ENCODE measurements at places on chromosomes 7 and 10.

GRCh38 chr10:70659306-70659705 is 13.0 kb upstream of the ADAMTS14 start:
- no peak for DNase-seq

GRCh38 chr10:60578217-60578616 is 188.5 kb upstream of the ANK3 start:
- no peak for DNase-seq

GRCh38 chr7:28072876-28073514 is 107.6 kb downstream of the JAZF1 start:
- DNase-seq, result no peak

- DNase-seq, result no peak
Measured at GRCh38 chr10:63137306-63137705, 4.2 kb downstream of the NRBF2 start.

DNA sequence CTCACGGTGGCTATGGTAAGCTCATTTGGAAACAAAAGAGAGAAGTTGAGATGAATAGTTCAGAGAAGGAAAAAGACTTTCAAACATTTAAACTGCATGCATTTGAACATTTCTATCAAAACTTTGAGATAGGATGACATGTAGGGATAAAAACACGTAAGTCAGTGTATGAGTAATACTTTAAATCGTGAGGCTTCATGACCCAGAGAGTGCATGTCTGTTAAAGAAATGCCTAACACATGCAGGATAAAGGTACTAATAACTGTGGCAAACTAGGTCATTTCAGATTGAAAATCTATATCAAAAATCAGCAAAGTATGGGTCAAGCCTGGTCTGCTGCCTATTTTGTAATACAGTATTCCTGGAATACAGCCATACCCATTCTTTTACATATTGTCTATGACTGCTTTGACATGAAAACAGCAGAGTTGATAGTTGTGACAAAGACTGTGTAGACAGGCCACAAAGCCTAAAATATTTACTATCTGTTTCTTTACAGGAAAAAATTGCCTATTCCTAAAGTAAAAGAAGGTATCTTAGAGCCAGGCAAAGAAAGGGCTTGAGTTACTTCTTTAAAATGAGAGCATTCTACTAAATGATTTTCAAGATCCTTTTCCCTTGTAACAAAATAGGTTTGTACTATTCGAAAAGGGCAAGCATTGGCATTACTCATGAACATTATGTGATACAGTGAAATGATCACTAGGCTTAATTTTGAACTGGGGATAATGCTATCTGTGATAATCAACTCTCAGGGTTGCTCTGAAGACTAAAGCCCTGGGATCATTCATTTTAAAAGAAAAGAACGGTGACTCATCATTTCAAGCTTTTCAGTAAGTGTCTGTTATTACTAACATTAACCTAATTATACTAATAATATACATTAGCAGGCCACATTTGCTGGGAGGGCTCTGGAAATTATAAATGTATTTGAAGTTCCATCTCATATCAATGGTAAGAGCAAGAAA is 185.9 kb downstream of the CRPPA start:
- DNase-seq, result no peak

- DNase-seq, result no peak
Measured at GRCh38 chr7:122520971-122521555, 177.9 kb downstream of the RNF133 start.

DNA sequence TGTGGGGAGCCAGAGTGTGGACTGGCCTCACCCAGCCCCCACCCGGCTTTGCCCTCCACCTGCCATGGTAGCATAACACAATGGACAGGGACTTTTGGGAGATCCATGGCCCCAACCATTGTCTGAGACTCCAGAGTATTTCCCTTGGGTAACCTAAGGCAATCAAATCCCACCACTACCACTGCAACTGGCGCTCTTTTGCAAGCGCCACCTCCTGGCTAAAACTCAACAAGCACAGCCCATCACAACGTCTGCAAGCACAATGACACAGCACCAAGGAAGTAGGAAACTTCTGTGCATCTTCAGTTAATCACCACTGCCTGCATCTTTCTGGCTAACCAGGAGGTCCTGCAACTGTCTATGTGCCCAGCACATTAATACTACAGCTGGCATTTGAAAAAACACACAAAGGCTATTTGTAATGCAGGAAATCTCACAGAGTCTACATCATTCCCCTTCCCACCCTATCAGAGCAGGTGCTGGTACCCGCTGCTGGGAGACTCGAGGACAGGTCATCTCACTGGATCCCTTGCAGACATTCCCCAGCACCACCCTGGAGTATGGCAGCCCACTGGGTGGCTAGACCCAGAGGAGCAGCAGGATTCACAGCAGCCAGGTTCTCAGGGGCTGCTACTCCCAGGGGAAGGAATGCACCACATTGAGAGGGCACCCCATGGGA is 27.7 kb downstream of the ANKRD26 start:
- no peak for DNase-seq

DNA sequence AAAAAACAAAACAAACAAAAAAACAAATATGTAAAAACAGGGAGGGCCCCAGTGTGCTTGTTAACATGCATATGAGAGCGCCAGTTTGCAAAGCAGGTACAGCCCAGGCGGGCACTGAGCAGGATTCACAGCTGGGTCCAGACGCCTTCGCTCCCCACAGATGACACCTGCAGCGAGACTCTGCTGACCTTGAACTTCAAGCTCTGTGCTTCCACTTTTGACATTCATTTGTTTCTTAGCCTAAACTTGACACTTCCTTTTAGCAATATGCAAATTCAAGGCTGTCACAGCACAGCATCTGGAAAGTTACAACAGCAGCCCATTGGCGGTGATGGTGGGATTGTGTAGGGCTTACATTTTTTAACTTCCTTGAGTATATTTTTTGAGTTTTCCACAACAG is 88.8 kb upstream of the TNS3 start:
- peak; percentile 9 for DNase-seq

DNA sequence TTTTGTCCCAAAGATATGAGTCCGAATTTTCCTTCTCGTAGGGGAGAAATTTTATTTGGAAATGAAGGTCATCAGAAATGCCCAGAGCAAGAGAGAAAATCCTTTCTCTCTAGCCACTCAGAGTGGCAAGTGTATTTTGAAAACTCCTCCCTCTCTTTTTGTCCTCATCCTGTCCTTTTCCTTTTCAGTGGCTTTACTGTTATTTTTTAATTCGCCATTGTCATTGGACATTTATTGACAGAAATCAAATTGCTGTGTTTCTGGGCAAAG is 39.6 kb downstream of the TET1 start:
- DNase-seq, result no peak

- no peak for DNase-seq
Measured at GRCh38 chr7:85749696-85750453, 563.0 kb upstream of the SEMA3D start.

GRCh38 chr10:111295788-111296187 is 219.0 kb downstream of the ADRA2A start:
- no peak for DNase-seq

DNA sequence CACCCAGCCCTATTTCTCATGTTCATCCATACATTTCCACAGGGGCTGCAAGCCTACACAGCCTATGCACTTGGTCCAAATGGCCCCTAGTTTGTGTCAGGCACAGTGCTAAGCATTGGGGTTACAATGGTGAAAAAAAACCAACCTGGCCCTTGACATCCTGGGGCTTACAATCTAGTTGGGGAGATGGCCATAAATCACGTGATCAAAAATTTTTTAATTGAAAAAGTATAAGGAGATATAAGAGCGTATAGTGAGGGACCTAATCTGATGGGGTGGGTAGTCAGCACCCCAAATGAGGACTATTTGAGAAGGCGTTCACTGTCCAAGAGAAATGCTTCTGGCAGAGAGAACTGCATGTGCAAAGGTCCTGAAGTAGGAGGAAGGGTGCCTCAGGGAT is 5.6 kb upstream of the MTPAP start:
- no peak for DNase-seq

DNA sequence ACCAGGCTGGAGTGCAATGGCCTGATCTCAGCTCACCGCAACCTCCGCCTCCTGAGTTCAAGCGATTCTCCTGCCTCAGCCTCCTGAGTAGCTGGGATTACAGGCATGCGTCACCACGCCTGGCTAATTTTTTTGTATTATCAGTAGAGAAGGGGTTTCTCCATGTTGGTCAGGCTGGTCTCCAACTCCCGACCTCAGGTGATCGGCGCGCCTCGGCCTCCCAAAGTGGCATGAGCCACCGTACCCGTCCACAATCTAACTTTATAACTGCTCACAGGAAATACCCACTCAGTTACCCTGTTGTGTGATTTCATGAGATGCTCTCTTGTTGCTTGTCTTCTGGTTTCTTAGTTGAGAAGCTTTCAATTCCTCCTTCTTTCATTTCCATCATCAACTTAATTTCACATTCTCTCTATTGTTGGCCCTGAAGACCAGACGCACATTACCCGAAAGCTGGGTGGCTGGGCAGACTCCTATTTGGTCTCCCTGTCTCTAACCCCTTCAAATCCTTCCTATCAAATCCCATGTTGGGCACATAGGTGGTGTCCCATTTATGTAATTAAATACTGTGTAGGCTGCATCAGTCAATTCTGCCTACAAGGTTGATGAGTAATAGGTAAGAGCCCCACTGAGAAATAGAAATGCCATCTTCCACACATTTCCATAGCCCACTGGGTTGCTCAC is 1.1 kb upstream of the GSTO2 start:
- peak; percentile 51 for DNase-seq

- no peak for DNase-seq
Measured at GRCh38 chr10:122120008-122120744, 131.2 kb downstream of the TACC2 start.

DNA sequence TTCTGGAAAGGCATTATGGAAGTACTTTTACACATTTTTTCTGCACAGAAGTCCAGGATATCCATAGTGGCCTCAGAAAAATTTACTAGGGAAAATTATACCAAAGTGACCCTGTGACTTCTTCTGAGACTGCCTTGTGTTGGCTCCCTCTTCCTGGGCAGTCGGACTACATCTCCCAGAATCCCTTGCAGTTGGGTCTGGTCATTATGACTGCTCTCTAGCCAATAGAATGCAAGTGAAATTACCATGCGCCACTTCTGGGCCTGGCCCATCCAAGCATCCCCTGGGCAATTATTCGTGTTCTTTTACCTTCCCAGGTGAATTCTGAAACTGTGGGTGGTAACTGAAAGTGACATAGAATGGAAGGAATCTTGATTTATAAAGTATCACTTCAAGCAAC is 430.9 kb downstream of the ACTR3B start:
- DNase-seq, result no peak

- DNase-seq, result no peak
Measured at GRCh38 chr7:101832205-101832631, 14.8 kb downstream of the CUX1 start.

- DNase-seq, result no peak
Measured at GRCh38 chr7:150826061-150826849, 25.7 kb downstream of the TMEM176A start.

- DNase-seq, result no peak
Measured at GRCh38 chr10:133481086-133481643, 27.4 kb downstream of the SCART1 start.

DNA sequence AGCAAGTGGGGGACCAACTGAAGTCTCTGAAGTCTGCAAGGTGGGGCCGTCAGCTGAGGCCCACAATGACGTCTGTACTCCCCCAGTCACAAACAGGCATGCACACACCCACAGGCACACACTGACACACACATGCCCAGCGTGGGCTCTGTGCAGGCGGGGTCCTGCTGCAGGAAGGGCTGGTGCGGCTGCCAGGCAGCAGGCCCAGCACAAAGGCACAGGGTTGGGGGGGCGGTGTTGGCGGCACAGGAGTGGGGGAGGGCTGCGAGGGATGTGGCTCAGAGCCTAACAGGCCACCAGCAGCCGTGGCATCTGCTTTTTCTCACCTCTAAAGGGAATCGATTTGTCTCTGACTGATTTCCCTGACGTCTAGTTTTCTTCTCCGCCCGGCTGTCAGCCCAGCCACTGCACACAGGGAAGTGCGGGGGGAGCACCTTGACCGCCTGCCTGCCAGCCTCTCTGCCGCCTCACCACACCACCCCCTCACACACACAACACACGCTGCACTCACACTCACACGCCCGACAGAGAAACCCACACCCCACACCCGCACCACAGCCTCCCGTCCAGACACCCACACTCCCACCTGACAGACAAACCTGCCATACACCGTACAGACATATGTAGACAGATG is 43.5 kb upstream of the ZMIZ1 start:
- peak; percentile 56 for DNase-seq

- no peak for DNase-seq
Measured at GRCh38 chr10:28250782-28251181, 52.1 kb downstream of the MPP7 start.

DNA sequence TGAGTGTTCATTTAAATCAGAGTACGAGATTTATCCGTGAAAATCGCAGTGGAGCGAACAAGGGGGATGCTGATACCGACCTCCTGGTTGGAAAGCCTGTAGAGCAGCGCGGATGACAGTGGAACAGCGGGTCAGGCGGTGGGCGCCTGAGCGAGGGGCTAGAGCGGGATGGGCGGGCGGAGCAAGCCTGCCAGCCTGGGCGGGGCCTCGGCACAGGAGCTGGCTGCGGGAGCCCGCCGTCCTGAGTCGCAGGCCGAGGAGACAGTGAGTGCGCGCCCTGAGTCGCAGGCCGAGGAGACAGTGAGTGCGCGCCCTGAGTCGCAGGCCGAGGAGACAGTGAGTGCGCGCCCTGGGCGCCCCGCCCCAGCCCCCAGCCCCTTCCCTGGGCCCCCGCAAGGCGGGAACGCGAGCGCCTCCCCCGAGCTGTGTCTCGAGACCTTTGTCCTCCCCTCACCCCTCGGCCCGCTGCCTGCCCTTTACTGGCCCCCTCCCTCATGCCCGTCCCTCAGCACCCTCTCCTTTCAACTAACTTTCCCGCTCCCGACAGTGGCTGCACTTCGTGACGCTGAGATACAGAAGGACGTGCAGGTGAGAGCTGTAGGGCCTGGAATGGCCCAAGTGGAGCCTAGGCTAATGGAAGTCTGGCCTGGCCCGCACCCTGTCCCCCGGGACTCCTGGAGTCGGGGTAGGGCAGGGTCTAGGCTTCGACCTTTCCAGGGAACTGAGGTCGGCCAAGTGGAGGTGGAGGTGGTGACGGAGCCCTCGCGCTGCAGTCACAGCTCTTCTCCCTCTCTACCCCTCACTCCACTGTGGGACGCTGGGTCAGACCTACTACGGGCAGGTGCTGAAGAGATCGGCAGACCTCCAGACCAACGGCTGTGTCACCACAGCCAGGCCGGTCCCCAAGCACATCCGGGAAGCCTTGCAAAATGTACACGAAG is at the start of gene AS3MT:
TSS of gene AS3MT (plus strand) at position 213 of the 941 bp plus-strand sequence. CDS start at position 336, 123 bp downstream.
- DNase-seq, result peak; percentile 38

DNA sequence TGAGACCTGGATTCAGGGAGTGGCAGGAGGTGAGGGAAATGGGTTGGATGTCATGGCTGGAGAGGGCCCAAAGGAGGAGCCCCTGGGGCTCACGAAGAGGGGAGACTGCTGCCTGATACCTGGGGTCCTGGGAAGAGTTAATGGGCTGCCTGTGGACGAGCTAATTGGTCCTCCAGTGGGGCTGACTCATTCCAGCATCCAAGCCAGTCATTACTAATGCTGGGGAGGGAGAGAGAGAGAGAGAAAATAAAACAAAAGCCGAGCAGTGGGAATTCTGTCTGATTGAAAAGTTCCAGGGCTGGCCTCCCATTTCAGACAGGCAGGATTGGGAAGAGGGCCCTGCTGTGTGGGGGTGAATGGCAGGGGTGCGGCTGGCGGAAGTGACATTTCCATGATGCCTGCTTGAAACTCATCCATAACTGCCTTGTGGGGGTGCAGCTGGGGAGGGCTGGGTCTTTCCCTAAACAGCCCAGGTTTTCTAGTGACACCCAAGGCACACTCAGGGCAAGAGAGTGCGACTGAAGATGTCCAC is 297.8 kb downstream of the RPS24 start:
- no peak for DNase-seq

Measured in stimulated activated naive CD8-positive, alpha-beta T cell treated with anti-CD3 and anti-CD28 coated beads, Interleukin-15, Interleukin-2, amounts not matched to agents 100 U/mL and 50 U/mL, for 24 hours (primary cell).